Left renal pelvis (tissue), 4 donors: ENCODE measurements at places on chromosomes 6 and 20. TPM values are rescaled to one million over a fixed set of nuclear protein-coding genes. Genes with fewer than 3 reads are reported as not detected.

DNA sequence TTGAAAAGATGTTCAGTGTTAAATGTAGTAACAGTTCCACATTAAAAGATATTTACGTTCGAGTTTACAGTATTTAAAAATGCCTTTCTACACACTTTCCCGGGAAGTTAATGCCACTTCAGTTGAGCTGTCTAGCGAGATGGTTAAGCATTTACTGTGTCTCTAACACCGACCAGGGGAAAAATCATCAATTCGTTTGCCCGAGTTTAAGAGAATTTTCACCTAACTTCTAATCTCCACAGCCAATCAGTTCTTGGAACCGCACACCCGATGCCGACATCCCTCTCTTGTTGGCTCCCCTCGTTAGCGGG, 58.2 kb downstream of the FAM217A start:
- DNase-seq: no peak

The RPP40 gene
- polyA plus RNA-seq: 10.9 TPM

The VPS16 gene
- 41.0 TPM for polyA plus RNA-seq

- no peak for DNase-seq
These were observed 46.8 kb downstream of the THEMIS start for GRCh38 chr6:127854009-127854408.

- no peak for DNase-seq
These were observed 396.9 kb upstream of the EYS start for GRCh38 chr6:66103954-66104353.

GRCh38 chr20:40010483-40010882, 678.6 kb downstream of the MAFB start:
- no peak for DNase-seq

DNA sequence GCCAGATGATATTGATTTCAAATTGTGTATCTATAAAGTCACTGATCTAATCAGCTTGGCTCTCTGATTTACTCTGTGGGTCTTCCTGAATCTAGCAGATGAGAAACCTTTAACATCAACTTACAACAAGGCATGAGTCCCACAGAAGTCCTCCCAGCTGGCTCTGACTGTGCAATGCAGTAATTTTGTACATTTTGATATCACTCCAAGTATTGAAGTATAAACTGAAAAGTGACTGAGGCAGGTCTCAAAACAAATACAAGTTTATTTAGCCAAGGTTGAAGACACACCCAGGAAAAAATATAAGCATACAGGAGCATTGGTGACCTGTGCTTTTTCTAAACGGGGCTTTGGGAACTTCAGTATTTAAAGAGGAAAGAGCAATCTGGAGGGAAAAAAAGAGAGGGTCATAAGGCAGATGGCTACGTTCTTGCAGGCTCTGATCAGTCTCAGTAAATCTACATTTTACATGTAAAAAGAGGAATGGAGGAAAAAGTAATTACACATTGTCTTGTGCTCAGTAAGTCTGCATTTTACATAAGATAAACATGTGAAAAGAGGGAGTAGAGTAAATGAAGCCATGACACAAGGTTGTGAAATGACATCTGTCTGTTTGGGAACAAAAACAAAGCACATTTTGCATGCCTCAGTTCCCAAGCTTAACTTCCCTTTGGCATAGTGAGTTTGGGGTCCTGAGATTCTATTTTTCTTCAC, 59.5 kb downstream of the CRYBG1 start:
- DNase-seq: no peak

GRCh38 chr6:28254121-28254519, 2.1 kb upstream of the ZKSCAN4 start:
- DNase-seq: no peak

The GLP1R gene
- polyA plus RNA-seq: 0.60 TPM

The PTCHD4 gene
- 1.7 TPM for polyA plus RNA-seq

The PNPLA1 gene
- polyA plus RNA-seq: 0.11 TPM

GRCh38 chr20:23143098-23143497, 57.0 kb upstream of the CD93 start:
- DNase-seq: no peak

- no peak for DNase-seq
These were observed at the start of gene UCKL1 for GRCh38 chr20:63955827-63956663. TSS of gene UCKL1 (minus strand) at chr20:63956416. CDS start at chr20:63956372, 44 bp downstream.

The SLC52A3 gene
- polyA plus RNA-seq: 3.9 TPM

GRCh38 chr6:138526822-138527235, 27.5 kb upstream of the NHSL1 start:
- no peak for DNase-seq
